ENCODE measurements at places on chromosomes 2 and 18.

DNA sequence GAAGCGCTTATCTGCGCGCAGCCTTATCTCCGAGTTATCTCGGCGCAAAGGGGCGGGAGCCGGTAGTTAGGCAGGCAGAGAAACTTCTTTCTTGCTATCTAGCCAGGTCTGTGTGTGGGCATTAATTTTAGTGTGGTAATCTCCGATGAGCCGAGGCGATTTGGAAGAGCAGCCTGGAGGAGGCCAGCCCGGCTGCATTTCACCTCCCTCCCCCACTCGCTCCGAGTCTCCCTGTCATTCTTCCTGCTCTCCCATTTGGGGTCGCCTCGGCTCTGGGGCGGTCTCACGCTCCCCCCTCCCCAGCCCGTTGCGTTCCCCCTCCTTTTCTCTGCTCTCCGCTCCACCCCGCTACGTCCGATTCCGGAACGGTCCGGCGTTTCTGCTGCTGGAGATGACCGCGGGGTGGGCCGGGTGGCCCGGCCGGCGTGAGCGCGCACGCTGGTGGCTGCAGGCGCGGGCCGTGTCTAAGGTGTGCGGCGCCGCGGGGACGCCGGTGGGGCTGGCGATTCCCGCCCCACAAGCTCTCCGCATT, 566 bp downstream of the GATA6 start:
- DNase-seq, result no peak

GRCh38 chr2:210540471-210540870, 15.9 kb upstream of the CPS1 start:
- DNase-seq, result no peak

DNA sequence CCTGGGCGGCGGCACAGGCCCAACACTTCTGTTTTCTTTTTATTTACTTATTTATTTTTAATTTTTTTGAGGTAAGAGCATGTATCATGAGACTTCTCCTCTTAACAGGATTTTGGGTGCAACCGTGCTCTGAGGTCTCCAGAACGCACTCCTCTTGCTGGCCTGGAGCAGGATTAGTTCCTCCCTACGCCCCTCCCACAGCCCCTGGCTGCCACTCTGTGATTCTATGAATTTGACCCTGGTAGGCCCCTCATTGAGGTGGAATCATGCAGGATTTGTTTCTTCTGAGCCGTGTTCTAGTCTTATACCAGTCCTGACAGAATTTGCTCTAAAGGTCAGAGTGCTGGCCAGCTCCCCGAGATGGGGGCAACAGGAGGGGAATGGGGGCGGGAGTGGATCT, 106.5 kb upstream of the HS6ST1 start:
- DNase-seq, result no peak

- DNase-seq, result no peak
These were observed 244.7 kb downstream of the CCDC178 start for GRCh38 chr18:33195795-33196194.

GRCh38 chr2:190327867-190328572, 8.4 kb upstream of the HIBCH start:
- DNase-seq, result no peak

DNA sequence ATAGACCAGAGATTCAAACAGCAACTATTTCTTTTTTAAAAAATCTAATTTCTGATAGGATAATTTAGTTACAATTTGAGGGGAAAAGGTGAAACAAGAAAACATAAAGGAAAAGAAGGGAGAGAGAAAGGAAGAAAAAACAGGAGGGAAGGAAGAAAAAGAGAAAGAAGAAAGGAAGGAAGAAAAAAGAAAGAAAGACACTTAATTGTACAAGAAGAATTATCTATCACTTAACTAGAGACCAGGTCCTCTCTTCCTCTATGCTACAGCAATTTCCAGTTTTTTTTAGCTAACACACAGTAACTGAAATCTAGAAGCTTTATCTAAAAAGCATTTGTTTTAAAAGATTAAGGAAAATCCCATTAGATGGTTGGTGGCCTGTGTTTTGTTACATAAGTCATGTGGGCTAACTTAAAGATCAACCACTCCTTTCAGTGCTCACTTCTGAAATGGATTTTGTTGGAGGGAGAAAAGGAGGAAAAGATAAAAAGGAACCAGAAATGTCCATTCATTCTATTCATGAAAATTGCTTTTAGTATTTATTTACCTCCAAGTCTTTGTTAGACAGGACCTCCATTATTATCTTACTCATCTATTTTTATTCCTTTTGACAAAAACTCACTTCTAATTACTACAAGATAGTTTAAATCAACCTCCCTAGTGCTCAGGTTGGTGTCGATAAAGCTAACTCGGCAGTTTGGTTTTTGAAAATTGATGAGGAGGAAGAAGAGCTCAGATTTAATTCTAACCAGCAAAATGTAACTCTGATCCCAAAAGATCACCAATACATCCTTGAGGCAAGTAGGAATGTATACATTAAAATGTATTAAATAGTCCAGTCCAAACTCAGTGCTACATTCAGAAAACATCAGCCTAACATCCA, 251.5 kb upstream of the FN1 start:
- no peak for DNase-seq

DNA sequence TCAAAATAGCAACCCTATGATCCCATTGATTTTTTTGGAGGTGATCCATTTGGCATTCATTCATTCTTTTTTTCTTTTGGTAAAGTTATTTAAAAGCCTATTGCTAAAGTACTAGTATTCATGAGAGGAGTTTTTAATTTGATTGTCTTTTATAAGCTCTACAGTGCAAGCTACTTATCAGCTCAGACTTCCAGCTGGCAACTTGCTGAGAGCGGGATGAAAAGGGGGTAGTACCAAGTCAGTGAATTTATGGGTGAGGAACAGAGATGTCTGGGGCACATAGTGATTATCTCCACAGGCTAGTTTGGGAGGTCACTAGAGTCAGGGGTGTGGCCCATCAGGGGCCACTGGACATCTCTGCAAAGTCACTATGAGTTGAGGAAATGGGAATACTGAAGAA, 202.4 kb downstream of the PIK3C3 start:
- DNase-seq, result no peak

- no peak for DNase-seq
These were observed 21.5 kb downstream of the SFT2D3 start for GRCh38 chr2:127722807-127723206.

GRCh38 chr18:79645291-79645983, 34.2 kb upstream of the CTDP1 start:
- DNase-seq, result no peak

GRCh38 chr2:106115250-106115649, 78.9 kb downstream of the UXS1 start:
- no peak for DNase-seq

DNA sequence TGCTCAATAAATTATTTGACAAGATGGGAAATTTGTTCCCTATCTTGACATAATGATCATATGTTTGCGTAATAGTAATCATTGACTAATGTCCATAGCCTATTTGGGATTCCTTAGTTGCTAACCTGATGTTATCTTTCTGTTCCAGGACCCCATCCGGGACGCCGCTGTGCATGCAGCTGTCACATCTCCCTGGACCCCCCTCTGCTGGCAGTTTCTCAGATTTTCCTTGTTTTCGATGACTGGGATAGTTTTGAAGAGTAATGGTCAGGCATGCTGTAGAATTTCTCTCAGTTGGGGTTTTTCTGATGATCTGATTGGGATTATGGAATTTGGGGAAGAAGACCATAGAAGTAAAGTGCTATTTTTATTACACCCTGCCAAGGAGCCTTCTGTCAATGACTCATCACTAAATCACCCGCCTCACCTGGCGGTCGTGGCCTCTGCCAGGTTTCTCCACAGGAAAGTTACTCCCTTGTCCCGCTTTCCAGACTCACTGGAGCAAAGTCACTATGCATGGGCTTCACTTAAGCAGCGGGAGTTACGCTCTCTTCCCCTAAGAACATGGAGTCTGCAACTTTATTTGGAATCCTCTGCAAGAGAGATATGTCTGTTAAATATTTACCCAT, 19.9 kb upstream of the TMEM18 start:
- DNase-seq, result no peak

- DNase-seq, result peak; percentile 42
These were observed 2.1 kb downstream of the CTDP1 start for GRCh38 chr18:79681484-79682387.

DNA sequence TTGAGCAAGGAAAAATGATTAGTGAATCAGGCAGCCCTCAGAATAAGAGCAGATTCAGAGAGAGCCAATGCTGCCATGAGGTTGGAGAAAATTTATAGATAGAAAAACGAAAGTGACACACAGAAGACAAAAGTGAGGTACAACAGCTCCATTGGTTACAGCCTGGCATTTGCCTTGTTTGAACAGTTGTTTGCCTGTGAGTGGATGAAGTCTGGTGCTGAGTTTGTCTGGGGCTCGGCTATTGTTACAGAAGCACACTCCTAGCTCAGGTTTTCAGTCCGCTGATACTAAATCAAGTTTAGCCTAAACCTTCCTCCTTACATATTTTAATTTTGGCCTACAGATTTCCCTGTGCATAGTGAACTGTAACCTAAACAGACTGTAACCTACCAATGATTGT, 387.8 kb upstream of the RAB12 start:
- no peak for DNase-seq

DNA sequence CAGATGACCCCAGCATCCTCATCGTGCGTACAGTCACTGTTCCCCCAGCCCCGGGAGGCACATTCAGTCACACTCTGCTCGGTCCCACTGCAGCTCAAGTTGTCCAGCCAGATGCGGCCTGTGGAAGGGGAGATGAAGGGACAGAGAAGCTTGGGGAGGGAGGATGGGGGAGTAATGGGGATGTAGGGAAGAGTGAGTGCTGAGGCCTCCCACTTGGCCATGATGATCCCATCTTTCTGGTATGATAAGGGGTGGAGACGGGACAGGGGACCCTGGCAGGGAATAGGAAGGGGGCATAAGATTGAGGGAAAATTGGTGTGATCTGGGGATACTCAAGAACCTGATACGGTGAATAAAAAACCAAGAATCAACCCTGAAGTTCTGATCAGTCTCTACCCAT, 3.5 kb downstream of the LOXL3 start:
- no peak for DNase-seq

- DNase-seq, result no peak
These were observed 144.8 kb upstream of the GLI2 start for GRCh38 chr2:120590841-120591240.

- DNase-seq, result no peak
These were observed 194.0 kb downstream of the DYSF start for GRCh38 chr2:71647356-71647755.

GRCh38 chr2:165162466-165162865, 41.4 kb downstream of the SCN3A start:
- DNase-seq, result no peak

- no peak for DNase-seq
These were observed 87.9 kb downstream of the MEIS1 start for GRCh38 chr2:66522611-66523376.

DNA sequence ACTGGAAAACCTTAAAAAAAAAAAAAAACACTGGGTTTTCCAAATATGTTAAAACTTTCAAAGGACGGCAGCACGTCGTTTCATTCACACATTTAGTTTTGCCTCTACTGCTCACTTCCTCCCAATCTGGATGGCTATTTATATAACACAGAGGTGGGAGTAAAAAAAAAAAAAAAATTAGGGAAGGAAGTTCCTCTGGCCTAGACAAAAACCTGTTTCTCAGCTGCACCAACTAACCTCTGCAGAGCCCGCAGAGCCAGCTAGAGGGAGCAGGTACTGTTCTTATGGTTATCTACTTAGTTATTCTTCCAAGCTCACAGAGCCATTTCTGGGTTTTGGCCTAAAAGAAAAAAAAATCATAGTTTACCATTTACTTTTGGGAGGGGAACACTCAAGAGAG, 28.1 kb downstream of the SLC1A4 start:
- no peak for DNase-seq

- DNase-seq, result no peak
These were observed 17.0 kb downstream of the THNSL2 start for GRCh38 chr2:88187038-88187676.

- DNase-seq, result no peak
These were observed 253.3 kb upstream of the TANK start for GRCh38 chr2:160906878-160907277.

DNA sequence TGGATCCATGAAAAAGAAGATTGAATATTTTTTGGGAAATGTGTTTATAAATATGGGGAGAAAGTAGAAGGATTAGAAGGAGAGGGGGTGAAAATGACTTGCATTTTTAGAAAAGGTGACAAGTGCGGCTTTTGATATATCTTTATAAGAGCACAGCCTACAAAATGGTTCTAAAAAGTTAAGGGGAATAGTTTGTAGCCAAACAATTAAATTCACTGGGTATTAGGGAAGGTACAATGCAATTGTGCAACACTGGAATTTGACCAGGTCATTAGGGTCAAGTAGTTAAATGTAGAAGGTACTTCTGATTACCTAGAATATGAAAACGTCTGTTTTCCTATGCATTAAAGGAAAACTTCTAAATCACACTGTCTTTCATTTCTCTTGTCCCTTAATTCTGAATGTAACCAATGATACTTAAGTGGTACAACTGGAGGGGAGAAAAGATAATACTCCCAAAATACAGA, 44.5 kb upstream of the SERTAD2 start:
- no peak for DNase-seq

- no peak for DNase-seq
These were observed 1723.5 kb upstream of the LRRTM1 start for GRCh38 chr2:82027921-82028615.

- DNase-seq, result no peak
These were observed 29.4 kb upstream of the NCOA1 start for GRCh38 chr2:24461685-24462084.

- DNase-seq, result no peak
These were observed 19.6 kb downstream of the CERS6 start for GRCh38 chr2:168475636-168476035.

DNA sequence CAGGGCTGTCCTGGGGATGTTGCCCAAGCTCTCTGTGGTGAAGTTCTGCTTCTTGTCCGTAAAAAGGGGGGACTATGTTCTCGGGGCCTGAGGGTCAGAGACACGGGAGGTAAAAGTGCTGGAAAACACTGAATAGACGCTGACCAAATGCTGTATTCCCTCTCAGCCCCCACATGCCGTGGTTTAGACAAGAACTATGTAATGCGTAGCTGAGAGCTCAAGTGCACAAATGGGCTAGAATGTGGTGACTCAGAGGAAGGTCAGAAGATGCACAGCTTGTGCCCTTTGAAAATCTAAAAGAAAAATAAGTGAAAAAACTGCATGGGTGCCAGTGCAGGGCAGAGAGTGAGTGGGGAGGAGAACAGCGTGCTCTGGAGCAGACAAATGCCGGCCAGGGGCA, 80.3 kb upstream of the MAP4K4 start:
- DNase-seq, result no peak

GRCh38 chr18:59344996-59345395, 14.1 kb downstream of the LMAN1 start:
- no peak for DNase-seq

GRCh38 chr2:143698352-143698751, 569.1 kb downstream of the ARHGAP15 start:
- DNase-seq, result no peak

DNA sequence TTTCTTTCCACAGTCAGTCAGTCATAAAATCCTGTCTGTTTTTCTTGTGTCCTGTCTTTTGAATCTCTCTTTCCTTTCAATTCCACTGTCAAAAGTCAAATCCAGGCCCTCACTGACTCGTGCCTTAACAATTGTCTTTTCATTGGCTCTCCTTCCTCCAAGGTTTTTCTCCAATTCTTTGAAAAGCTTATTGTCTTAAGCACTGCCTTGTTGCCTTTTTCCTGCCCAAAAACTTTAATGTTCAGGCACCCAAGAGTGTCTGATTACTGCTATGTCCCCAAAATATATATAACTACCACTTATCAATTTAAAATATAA, 13.9 kb upstream of the SULT1C4 start:
- no peak for DNase-seq

All from T-helper 17 cell (primary cell).